ENCODE measurements at places on chromosomes 5 and 9.

DNA sequence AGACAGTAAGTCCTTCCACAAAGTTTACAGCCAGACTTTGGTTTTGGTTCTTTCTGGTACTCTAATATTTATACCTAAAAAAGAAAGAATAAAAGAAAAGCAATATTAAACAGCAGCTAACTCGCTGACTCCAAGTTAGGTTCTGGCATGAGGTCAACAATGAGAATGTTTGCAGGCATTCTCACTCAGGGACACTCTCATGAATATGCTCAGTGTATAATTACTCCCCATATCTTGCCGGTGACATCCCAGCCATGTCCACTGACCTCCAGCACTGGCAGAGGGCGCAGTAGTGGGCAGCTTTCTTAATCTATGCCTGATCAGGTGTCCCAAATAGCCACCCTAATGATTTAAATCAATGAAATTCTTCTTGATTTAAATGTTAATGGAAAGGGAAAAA, 151.5 kb downstream of the BNC2 start:
- DNase-seq: no peak

GRCh38 chr5:10699281-10699874, 61.7 kb downstream of the DAP start:
- no peak for DNase-seq

- DNase-seq: no peak
Measured at GRCh38 chr5:20572614-20573013, 584.6 kb upstream of the CDH18 start.

DNA sequence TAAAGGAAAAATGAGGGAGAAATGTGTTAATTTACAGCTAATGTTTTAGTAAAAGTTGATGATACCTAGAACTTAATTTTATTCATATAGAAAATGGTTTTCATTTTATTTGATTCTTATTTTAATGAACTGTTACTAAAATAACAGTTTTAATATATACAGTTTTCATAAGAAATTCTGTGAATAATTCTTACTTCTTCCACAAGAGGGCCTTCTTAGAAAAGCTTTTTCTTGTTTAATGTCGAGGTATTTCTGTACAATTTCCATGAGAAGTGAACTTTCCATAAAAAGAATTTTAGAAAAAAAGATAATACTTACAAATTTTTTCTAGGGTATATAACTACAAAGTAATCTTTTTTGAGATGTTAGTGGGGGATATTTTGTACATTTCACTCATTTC, 73.9 kb downstream of the KLF9 start:
- peak; percentile 36 for DNase-seq

- no peak for DNase-seq
Measured at GRCh38 chr9:4080921-4081895, 218.7 kb downstream of the GLIS3 start.

- DNase-seq: peak; percentile 54
Measured at GRCh38 chr9:127589955-127590370, 22.1 kb upstream of the STXBP1 start.

Measured in CD4-positive, alpha-beta T cell treated with Interleukin-21 for 1 hour (primary cell).